ENCODE measurements at places on chromosomes 6 and 20.

DNA sequence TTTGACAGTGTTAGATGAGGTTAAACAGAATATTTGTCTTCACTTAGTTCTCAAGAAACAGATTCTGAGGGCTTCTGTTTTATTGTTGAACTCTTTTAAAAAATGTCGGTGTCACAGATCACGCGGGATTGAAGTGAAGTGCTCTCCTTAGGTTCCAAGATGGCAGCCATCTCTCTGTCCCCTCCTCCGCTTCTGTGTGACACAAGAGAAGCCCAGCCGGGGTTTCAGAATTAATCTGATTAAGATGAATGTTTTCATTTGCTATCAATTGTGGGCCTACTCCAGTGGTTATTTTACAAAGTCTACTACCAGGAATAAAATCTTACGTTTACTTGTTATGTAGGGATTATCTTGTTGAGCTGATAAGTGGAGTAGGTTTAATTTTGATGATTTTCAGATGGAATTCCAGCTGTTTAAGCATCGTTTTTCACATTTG, 10.9 kb downstream of the HIVEP1 start:
- no peak for DNase-seq

- no peak for DNase-seq
These were observed 9.5 kb upstream of the DTNBP1 start for GRCh38 chr6:15672291-15672690.

- no peak for DNase-seq
These were observed 21.1 kb upstream of the FOXQ1 start for GRCh38 chr6:1290805-1291204.

GRCh38 chr6:138562691-138563090, 63.4 kb upstream of the NHSL1 start:
- DNase-seq: no peak

GRCh38 chr6:139161817-139162284, 27.0 kb downstream of the HECA start:
- peak; percentile 83 for DNase-seq

DNA sequence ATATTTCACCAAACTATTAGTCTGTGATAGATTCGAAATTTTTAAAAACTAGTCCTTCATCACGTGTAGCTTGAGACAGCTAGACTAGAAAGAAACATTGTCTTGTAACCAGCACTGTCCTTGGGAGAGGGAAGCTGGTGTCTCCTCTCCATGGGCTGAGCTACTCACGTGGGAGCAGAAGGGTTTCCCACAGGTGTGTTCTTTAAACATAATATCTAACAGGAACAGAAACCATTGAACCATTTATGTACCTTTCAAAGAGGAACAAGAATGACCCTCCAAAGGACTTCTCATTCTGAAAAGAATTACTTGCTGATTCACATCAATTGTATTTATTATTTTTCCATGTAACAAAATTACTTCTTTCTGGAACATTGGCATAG, 72.4 kb upstream of the SYNJ2 start:
- DNase-seq: peak; percentile 61

- DNase-seq: no peak
These were observed 326.0 kb upstream of the RSPO3 start for GRCh38 chr6:126792340-126793085.

GRCh38 chr20:38277691-38278090, 17.2 kb upstream of the KIAA1755 start:
- no peak for DNase-seq

- DNase-seq: no peak
These were observed 21.0 kb upstream of the CCN5 start for GRCh38 chr20:44694159-44694558.

DNA sequence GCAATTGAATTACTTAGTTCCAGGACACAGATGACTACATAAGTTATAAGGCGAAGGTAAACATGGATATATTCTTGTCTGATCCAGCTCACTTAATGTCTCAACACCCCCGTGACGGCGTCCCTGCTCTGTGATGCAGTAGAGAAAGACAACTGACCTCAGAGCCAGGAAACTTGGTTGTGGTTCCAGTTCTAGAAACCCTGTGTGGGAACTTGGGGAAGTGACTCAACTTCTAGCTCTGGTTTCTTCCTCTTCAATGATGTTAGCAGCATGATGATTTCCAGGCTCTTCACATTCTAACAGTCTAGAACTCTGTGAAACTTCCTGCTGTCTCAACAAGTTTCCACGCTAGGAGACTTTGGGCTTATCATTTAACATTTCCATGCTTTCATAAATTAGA, 18.4 kb downstream of the LAMA4 start:
- no peak for DNase-seq
